Large intestine (tissue), 12 donors: ENCODE measurements at places on chromosomes 16 and 17. TPM values are rescaled to one million over a fixed set of nuclear protein-coding genes. Genes with fewer than 3 reads are reported as not detected.
A peak's percentile ranks its signal among the peaks of the same experiment; 100 is the strongest.

The RASL10B gene
- 2.9 TPM for polyA plus RNA-seq

DNA sequence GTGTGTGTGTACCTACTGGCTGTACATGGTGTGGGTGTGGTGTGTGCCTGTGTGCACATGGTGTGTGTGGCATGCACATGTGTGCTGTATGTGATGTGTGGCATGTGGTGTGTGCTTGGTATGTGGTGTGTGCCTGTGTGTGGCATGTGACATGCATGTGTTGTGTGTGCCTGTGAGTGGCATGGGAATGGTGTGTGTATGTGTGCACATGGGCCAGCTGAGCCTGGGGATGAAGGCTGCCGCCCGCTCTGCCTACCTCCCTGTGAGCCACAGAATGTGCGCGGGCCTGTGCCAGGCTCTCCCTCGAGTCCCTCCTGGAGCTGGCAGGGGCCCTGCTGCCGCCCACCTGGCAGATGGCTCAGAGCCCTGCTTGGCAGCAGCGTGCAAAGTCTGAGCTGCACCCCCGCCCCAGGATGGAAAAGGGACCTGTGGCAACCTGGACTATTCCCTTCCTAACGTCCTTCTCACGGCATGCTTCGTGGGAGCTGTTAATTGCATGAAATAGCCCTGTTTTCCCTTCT lies 9.3 kb downstream of the PRSS27 start:
- no peak for DNase-seq

The TBC1D3H gene
- polyA plus RNA-seq = not detected

- DNase-seq = no peak
These were observed 4.1 kb downstream of the DLX3 start for GRCh38 chr17:49990921-49991320.

DNA sequence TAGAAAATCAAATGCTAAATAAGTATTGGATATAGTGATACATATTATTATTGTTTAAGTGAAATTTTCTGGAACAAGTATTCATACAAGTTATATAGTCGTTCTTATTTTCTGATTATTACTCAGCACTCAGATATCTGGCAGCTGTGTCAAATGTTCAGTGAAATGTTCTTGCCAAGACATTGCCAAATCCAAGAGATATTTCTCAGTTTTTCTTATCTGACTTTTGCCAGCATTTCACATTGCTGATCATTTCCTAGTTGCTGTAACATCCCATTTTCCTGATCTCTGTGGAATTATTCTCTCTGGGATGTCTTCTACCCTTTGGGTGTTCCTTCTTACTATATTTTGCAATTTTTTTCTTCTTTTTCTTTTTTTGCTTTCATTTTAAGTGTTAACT lies 262.3 kb downstream of the KIF2B start:
- DNase-seq = no peak

DNA sequence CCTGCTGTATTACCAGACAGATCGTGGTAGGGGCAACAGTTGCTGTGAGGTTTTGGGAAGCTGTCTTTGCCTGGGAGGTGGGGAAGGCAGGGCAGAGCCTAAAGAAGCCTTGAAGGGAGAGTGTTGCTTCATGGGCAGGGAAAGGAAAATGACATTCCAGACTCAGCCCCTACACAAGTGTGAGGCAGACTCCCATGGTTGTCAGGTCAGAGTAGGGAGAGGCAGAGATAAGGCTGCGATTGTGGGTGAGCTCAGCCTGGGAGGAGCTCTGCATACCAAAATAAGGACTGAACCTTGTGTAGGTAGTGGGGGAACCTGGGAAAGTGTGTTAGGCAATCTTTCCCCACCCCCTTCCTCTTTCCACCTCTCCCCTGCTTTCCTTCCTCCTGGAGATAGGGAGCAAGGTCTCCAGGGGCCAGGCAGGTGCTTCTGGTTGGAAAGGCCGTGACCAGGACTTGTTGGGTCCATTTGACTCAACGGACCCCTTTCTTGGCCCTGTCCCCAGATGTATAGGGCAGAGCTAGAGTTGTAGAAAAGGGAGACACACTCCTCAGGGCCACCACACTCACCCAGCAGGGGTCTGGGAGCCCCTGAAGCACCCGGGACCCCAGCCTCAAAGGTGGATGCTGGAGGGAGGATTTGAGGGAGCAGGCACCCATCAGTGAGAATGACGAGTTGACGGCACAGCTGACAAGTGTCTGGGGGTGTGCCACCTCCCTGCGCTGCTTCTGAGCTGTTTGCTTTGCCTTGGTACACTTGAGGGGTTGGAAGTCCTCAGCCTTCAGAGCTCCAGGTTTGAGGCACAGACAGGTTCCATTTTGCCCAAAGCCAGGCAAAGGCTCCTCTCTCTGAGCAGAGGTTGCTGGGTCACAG lies 18.5 kb upstream of the TOB1 start:
- DNase-seq = peak; percentile 98

The RNF222 gene
- polyA plus RNA-seq = 0.13 TPM

GRCh38 chr17:42174126-42174783 lies 6.7 kb downstream of the KCNH4 start:
- no peak for DNase-seq

The ETV4 gene
- 21.6 TPM for polyA plus RNA-seq

- no peak for DNase-seq
These were observed 7.1 kb upstream of the CMTM4 start for GRCh38 chr16:66703406-66704215.

The C1QTNF8 gene
- 0.03 TPM for polyA plus RNA-seq

The CTF1 gene
- polyA plus RNA-seq = 4.0 TPM

GRCh38 chr16:29784901-29785500 lies 5.5 kb upstream of the KIF22 start:
- DNase-seq = no peak

DNA sequence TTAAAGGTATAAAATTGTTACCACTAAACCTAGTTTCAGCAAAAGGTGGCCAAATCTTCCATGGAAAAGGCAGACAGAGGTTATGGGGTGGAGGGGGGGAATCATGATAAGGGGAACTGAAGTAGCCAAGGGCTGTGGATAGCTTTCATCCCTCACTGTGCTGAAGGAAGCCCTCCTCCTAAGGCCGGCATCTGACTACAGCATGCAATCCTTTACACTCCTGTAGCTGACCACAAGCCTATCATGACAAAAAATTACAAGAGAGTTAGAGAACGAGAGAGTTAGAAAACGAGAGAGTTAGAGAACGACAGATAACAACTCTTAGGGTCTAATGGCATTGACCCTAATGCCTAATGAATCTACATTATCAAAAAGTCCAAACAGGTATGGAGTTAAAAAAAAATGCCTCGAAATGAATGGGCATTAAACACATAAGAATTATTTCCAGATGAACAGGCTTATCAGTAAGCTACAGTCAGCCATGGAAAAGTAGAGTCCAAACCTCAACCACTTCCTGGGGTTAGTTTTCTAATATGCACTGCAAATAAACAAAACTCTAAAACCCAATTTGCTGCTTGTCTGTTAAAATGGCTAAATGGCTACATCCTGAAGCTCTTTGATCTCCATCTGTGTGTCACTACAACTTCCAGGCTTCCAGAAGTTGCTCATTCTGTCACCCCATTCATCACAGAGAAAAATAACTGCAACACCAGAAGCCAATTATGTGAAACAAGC lies 29.7 kb downstream of the DUSP14 start:
- no peak for DNase-seq

- DNase-seq = peak; percentile 84
These were observed 7.3 kb downstream of the THRA start for GRCh38 chr17:40069751-40070708.

The KRTAP9-8 gene
- polyA plus RNA-seq = not detected

DNA sequence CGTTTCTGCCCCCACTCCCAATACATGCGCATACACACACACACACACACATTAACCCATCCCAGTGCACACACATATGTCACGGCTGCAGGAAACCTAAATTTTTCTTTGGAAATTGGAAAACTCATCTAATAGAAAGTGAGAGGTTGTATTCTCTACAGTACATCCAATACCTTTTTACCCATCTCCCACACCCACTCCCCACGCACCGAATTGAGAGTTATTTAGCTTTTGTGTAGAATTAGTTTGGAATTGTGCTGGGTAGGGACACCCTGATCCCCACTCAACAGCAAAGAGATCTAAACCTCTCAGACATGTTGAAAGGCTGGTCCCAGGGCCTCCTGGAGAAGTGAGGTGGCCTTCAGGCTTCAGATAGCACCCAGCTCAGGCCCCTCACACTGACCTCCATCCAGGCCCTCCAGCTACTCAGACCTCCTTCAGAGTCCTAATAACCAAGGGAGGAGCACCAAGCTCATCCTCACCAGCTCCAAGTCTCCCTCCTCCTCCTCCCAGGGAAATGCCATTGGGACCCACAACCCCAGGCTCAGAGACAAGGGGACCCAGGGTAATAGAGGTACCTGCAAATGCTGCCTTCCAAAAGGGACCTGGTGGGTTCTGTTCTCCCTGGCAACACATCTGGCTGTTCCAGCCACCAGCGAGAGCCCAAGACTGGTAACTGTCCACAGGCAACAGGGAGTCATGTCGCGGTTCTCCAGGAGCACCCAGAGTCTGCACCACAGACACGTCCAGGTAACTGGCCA lies 955 bp downstream of the HOXB13 start:
- no peak for DNase-seq

The ADAD2 gene
- polyA plus RNA-seq = 0.43 TPM

The CNTNAP1 gene
- polyA plus RNA-seq = 7.5 TPM

- no peak for DNase-seq
These were observed 10.1 kb upstream of the ARHGAP23 start for GRCh38 chr17:38418062-38418692.

The KRTAP4-9 gene
- polyA plus RNA-seq = not detected

DNA sequence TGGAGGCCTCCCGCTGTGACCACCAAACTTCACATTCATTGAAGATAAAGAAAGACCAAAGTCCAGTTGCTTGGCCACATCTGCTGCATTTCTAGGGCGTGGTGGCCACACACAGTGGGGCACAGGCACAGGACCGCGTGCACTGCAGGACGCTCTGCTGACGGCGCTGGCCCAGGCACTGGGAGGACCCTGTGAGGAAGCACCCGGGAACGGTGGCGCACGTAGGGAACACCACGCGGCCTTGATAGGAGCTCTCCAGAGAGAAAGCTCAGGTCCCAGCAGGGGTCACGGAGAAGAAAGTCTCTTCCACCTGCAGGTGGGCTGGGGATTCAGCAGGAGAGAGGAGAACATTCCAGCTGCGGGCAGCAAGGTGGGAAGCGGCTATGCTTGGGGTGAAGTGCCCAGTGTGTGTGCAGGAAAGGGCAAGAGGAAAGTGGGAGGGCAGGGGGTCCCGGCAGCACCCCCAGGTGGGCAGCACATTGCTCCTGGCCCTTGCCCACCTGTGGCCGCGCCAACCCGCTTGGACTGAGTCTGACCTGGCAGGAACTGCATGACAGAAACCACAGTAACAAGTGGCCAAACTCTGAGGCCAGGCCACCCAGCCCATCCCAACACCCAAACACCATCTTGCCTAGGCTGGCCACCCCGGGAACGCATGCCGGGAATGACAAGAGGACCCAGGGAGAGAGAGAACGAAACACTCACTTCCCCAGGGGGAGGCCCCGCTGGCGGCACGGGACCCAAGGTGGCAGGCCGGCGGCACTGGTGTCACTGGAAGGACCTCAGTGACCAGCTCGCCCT lies 32.8 kb downstream of the TBC1D16 start:
- DNase-seq = peak; percentile 92

- no peak for DNase-seq
These were observed 257.6 kb downstream of the CDH13 start for GRCh38 chr16:82884320-82884898.

The OR4D1 gene
- 0.01 TPM for polyA plus RNA-seq

DNA sequence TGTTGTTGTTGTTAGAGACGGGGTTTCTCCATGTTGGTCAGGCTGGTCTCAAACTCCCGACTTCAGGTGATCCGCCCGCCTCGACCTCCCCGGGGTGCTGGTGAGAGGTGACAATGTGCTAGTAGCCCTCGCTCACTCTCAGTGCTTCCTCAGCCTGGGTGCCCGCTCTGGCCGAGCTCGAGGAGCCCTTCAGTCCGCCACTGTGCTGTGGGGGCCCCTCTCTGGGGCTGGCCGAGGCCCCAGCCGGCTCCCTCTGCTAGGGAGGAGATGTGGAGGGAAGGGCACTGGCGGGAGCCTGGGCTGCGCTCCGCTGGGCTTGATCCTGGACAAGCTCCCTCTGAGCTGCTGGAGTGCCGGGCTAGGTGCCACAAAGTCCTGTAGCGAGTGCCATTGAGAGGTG lies 21.7 kb upstream of the RBL2 start:
- DNase-seq = no peak

The C16orf74 gene
- 6.6 TPM for polyA plus RNA-seq

The LDHD gene
- polyA plus RNA-seq = 2.2 TPM

The EMP2 gene
- 17.0 TPM for polyA plus RNA-seq

DNA sequence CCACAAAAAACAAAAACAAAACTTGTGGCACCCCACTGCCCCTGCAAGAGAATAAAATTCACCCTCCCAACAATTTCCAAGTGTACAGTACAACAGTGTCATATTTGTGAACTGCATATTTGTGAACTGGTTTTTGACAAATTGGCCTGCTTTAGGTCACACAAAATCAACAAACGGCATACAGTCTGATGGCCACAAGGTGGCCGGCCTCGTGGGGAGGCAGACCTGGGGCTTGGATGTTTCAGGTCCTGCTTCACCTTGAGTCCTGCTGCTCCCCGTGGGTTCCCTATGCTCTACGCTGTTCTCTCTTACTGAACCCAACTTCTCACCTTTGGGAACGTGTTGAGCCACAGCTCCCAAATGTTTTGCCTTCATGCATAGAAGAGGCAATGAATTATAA lies 102.2 kb downstream of the CDK5R1 start:
- DNase-seq = no peak

- no peak for DNase-seq
These were observed 24.2 kb downstream of the SIAH1 start for GRCh38 chr16:48361012-48361411.

The ZNF771 gene
- 4.0 TPM for polyA plus RNA-seq

DNA sequence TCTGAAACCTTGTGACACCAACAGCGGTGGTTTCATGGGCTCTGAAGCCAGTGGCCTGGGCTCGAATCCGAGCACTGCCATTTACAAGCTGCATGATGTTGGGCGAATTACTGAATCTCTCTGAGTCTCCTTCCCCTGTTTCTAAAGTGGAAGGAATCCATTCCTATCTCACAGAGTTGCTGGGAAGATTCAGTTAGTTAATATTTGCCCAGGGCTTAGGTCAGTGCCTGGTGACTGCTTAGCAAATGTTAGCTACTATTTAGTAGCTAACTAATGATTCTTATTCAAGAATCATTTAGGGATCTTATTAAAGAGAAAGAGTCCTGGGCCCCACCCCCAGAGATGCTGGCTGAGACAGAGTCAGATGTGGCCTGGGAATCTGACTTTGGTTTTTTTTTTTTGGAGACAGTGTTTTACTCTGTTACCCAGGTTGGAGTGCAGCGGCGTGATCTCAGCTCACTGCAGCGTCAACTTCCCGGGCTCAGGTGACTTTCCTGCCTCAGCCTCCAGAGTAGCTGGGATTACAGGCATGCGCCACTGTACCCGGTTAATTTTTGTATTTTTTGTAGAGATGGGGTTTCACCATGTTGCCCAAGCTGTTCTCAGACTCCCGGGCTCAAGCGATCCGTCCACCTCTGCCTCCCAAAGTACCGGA lies 33.6 kb upstream of the RAI1 start:
- no peak for DNase-seq

The CES1 gene
- 27.7 TPM for polyA plus RNA-seq
